Ascending aorta (tissue), 2 donors: ENCODE measurements at places on chromosomes 4 and X. TPM values are rescaled to one million over a fixed set of nuclear protein-coding genes. Genes with fewer than 3 reads are reported as not detected.

DNA sequence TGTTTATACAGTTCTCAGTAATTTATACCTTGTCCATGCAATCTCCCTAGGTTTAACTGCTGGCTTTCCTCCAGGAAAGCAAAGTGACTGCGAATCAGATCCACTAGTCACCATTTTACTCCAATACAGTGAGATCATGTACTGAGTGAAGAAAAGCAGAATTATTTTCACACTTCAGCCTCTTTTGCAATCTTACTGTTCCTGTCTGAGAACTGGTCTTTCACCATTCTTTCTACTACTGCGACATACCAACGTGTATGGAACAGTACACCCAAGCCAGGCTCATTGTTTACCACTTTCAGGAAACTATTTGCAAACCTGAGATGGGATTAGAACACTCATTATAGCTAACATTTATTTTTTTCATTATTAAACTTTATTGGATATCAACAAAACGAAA lies 8.0 kb upstream of the MSL3 start:
- no peaks in the 10 kb centered on the region for H3K27me3 ChIP-seq
- no peaks in the 10 kb centered on the region for H3K36me3 ChIP-seq
- no peak overlapping the region for H3K4me3 ChIP-seq
- no peak overlapping the region for H3K27ac ChIP-seq
- no peak for DNase-seq

DNA sequence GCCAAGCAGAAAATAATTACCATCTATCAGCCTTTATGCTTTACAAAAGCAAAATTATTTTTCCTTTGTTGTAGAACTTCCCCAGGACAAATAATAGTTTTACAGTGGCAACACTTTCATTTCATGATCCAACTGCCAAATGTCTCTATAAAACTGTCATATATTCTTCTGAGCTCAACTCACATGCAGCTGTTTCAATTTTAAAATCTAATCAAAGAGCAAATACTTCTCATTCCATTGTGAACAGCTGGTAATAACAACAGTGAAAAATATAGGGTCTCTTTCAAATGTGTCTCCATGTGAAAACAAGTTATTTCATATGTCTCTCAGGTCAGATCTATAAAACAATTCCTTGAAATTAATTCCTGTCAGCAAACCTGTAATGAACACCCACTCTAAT lies 270.6 kb upstream of the SLC7A11 start:
- H3K4me3 ChIP-seq: no peak overlapping the region
- no peak overlapping the region for H3K27ac ChIP-seq
- no peaks in the 10 kb centered on the region for H3K36me3 ChIP-seq
- no peaks in the 10 kb centered on the region for H3K27me3 ChIP-seq

- no peak overlapping the region for H3K4me3 ChIP-seq
- no peaks in the 10 kb centered on the region for H3K4me1 ChIP-seq
- no peaks in the 10 kb centered on the region for H3K36me3 ChIP-seq
- no peak for DNase-seq
- no peaks in the 10 kb centered on the region for H3K27me3 ChIP-seq
Measured at GRCh38 chr4:48254381-48255071, 15.1 kb downstream of the TEC start.

- peak within 1 kb of the TSS; percentile 60 for H3K4me3 ChIP-seq
- H3K36me3 ChIP-seq: no peaks in the 10 kb centered on the region
- H3K27me3 ChIP-seq: no peaks in the 10 kb centered on the region
Measured at GRCh38 chr4:177441803-177442622, at the start of gene AGA. TSS of gene AGA (minus strand) at chr4:177442437. CDS start at chr4:177442375, 62 bp downstream.

FAT1 gene
- total RNA-seq: 52.9 TPM

ATP2B3 gene
- total RNA-seq: 0.32 TPM
